ENCODE measurements at places on chromosomes 5 and 9. TPM values are rescaled to one million over a fixed set of nuclear protein-coding genes. Genes with fewer than 3 reads are reported as not detected.

DNA sequence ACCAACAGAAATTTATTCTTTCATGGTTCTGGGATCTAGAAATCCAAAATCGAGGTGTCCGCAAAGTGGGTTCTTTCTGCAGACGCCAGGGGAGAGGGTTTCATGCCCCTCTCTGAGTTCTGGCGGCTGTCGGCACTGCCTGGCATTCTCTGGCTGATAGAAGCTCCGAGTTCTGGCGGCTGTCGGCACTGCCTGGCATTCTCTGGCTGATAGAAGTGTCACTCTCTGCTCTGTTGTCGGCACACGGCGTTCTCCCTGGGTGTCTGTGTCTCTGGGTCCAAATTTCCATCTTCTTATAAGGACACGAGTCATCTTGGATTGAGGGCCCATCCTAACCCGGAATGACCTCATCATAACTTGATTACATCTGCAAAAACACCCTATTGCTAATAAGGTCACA lies 7.6 kb downstream of the GFI1B start:
- no peaks in the 10 kb centered on the region for H3K4me1 ChIP-seq
- no peak overlapping the region for H3K27ac ChIP-seq
- no peaks in the 10 kb centered on the region for H3K27me3 ChIP-seq
- H3K36me3 ChIP-seq, result no peaks in the 10 kb centered on the region
- no peak for DNase-seq

The RIOK2 gene
- total RNA-seq, result 43.9 TPM

The FRRS1L gene
- not detected for total RNA-seq

- H3K4me1 ChIP-seq, result no peaks in the 10 kb centered on the region
- no peak overlapping the region for H3K4me3 ChIP-seq
- H3K27me3 ChIP-seq, result no peaks in the 10 kb centered on the region
- H3K36me3 ChIP-seq, result no peaks in the 10 kb centered on the region
- no peak overlapping the region for H3K27ac ChIP-seq
- peak; percentile 6 for DNase-seq
Observed at GRCh38 chr5:103211576-103212561, 46.7 kb upstream of the MACIR start.

The FAT2 gene
- not detected for total RNA-seq

GRCh38 chr9:12516031-12516430 lies 177.2 kb upstream of the TYRP1 start:
- H3K27me3 ChIP-seq, result no peaks in the 10 kb centered on the region
- H3K36me3 ChIP-seq, result no peaks in the 10 kb centered on the region
- H3K4me3 ChIP-seq, result no peak overlapping the region
- H3K4me1 ChIP-seq, result no peaks in the 10 kb centered on the region
- H3K27ac ChIP-seq, result no peak overlapping the region

Measured in CD8-positive, alpha-beta memory T cell (primary cell).